Hepatocyte (in vitro differentiated cells): ENCODE measurements at places on chromosomes 3 and 15. TPM values are rescaled to one million over a fixed set of nuclear protein-coding genes. Genes with fewer than 3 reads are reported as not detected.

The C3orf49 gene
- total RNA-seq = not detected in 2 replicates

The SPSB4 gene
- total RNA-seq = 1.3 TPM in 2 replicates

The GABRB3 gene
- 1.8 and 3.4 TPM in 2 replicates for total RNA-seq

DNA sequence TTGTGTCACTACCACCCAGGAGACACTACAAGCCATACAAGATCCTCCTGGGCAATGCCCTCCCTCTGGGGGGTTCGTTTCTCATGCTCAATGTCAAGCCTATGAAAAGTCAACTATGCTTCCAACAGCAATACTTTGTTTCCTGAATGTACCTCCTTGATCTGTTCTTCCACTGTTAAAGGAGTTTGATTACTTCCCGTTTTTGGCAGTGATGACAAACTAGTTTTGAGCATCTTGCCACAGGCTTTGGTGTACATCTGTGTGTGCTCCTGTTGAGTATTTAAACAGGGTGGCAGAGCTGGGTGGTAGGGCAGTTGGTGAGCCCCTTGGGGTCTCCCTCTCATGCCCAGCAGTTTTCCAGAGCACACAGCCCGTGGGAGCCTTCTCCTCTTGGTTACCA is 81.4 kb downstream of the IL12A start:
- DNase-seq = no peak
- H3K4me1 ChIP-seq = no peaks in the 10 kb centered on the region
- H3K36me3 ChIP-seq = no peaks in the 10 kb centered on the region
- no peaks in the 10 kb centered on the region for H3K27me3 ChIP-seq
- H3K4me3 ChIP-seq = no peak overlapping the region
- H3K27ac ChIP-seq = no peak overlapping the region

GRCh38 chr15:69039516-69040225 is 25.2 kb downstream of the NOX5 start:
- no peak for DNase-seq
- H3K4me1 ChIP-seq = no peaks in the 10 kb centered on the region
- H3K4me3 ChIP-seq = no peak overlapping the region
- no peak overlapping the region for H3K27ac ChIP-seq
- no peaks in the 10 kb centered on the region for H3K36me3 ChIP-seq

- no peak for DNase-seq
- H3K4me3 ChIP-seq = no peak overlapping the region
- H3K36me3 ChIP-seq = no peaks in the 10 kb centered on the region
- no peaks in the 10 kb centered on the region for H3K27me3 ChIP-seq
Observed at GRCh38 chr3:143991713-143992112, 20.1 kb downstream of the DIPK2A start.

DNA sequence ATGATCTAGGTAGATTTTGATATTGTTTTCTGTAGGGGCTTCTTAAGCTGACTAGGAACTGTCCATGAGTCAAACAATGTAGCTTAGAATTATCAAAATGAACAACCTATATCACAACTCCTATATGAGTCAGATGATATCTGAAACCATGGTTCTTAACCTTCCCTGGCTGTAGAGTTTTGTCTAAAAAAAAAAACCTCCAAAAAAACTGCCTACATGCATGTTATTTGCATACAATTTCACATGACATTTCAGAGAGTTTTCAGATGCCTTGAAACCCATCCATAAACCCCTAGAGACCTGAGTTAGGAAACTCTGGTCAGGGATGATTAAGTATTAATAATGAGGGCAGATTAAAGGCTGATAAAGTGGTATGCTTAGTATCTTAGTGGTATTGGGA is 157.0 kb downstream of the CHST2 start:
- H3K36me3 ChIP-seq = no peaks in the 10 kb centered on the region
- H3K4me3 ChIP-seq = no peak overlapping the region
- H3K4me1 ChIP-seq = no peaks in the 10 kb centered on the region
- no peak for DNase-seq

GRCh38 chr3:27607370-27607769 is 114.8 kb downstream of the EOMES start:
- DNase-seq = no peak
- H3K36me3 ChIP-seq = no peaks in the 10 kb centered on the region
- H3K27me3 ChIP-seq = no peaks in the 10 kb centered on the region
- H3K4me1 ChIP-seq = peaks cover 6% of the 10 kb centered on the region
